ENCODE measurements at places on chromosomes 7 and 10.

- DNase-seq: no peak
These were observed 154.9 kb upstream of the COL1A2 start for GRCh38 chr7:94239661-94240234.

DNA sequence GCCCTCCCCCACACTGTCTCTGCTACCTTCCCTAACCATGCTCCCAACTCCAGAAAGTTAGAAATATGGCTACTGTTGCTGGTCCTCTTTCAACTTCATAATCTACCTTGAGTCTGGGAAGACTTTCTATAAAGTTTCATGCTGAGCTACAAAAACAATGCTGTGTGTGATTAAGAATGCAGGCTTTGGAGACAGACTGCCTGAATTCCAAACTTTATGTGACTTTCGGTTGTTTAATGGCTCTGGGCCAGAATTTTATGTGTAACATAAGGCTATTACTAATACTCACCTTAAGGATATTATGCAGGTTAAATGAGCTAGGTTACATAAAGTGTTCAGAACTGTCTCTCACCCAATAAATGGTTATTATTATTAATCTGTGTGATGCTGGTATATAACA lies 19.1 kb downstream of the BET1 start:
- DNase-seq: no peak

DNA sequence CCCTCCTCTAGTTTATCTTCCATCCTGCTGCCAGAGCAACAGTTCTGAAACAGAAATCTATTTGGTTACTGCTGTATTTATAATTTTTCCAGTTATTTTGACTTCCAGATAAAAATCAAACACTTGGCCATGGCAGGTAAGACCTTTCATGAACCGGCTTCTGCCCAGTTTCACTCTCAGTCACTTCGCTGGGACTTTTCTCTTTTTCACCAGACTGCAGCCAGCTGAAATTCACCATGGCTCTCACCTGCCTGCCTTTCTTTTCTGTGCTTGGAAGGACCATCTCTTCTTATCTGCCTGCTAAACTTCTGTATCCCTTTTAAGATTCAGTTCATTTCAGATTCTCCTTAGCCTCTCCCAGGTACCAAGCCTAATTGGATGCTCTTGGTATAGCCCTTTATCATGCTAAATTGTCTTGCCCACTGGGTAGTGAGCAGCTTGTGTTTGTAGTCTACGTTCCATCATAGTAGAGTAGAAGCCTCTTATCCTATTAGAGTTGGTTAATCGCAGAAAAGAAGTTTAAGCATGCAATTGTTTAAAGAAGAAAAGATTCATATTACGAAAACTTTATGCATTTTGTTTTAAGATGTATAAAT lies 71.7 kb downstream of the TAF3 start:
- DNase-seq: no peak

DNA sequence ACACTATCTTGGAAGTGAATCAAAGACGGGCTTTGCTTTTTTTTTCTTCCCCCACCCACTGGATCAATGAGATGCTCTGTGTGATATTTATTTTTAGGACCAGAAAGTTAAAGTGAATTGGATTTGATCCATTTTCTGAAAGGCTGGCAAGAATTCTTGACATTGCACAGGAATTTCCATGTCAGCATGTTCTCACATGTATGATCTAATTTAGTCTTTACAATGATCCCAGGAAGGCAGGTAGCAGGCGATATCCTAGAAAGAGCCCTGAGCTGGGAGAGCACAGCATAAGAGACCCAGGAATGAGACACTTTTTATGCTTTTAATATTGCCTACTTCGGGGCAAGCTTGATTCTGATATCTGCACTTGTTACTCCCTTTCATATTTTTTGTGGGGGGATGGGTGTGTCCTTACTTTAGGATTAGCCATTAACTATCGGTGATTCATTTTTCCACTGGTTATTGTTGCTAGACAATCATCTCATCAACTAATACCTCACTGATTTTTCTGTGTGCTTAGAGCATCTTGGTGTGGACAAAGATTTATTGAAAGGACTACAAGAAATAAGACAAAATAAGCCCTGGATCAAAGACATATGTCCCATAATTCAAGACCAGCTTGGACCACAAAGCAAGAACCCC lies 58.1 kb downstream of the NRP1 start:
- DNase-seq: no peak

DNA sequence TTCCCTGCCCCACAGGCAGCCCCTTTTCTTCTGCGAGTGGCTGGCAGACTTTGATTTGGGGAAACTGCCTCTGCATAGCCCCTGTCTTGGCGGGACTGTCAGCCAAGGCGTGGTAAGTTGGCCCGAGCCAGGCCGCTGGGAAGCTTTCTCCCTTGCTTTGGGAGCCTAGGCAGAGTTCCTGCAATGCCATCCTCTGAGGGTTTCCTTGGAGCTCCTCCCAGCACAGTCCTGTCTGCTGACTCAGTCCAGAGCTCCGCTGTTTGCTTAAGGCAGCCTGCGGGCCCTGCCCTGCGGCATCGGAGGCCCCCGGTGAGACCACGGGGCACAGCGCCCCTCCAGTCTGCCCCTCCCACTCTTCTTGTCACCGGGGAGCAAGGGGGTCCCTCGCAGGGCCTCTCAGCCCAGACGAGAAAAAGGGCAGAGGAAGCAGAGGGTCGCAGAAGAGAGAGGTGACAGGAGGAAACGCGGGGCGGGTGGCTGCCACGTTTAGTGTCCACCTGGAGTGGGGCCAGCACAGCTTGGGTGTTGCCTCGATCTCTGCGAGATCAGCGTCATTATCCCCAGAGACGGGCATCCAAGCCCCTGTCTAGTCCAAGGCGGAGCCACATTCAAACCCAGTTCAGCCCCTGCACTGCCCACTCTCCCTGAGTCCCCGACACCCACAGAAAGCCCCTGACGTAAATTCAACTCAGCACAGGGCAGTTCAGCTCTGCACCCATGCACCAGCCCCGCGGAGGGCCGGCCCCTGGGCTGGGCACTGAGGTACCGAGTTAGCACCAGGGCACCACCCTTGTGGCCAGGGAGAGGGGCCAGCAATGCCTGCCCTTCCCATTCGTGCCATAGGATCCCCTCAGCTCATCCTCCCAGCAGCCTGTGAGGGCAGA lies 59.0 kb upstream of the CHST15 start:
- DNase-seq: no peak

DNA sequence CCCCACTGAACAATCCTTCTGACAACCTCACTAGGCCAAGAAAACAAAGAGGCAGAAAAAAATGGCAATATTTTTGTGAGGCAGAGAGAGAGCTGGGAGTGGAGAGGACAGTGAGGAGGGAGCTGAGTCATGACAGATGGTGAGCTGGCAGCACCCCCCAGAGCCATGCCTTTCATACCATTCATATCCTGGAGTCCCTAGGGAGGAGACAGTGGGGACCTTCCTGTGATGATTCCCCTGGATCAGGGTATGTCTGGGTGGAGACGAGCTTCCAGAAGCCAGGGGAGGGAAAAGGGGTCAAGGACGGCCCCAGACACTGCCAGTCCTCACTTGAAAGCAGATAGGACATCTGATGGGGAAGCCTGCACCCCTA lies 160.5 kb downstream of the ADAM12 start:
- no peak for DNase-seq

DNA sequence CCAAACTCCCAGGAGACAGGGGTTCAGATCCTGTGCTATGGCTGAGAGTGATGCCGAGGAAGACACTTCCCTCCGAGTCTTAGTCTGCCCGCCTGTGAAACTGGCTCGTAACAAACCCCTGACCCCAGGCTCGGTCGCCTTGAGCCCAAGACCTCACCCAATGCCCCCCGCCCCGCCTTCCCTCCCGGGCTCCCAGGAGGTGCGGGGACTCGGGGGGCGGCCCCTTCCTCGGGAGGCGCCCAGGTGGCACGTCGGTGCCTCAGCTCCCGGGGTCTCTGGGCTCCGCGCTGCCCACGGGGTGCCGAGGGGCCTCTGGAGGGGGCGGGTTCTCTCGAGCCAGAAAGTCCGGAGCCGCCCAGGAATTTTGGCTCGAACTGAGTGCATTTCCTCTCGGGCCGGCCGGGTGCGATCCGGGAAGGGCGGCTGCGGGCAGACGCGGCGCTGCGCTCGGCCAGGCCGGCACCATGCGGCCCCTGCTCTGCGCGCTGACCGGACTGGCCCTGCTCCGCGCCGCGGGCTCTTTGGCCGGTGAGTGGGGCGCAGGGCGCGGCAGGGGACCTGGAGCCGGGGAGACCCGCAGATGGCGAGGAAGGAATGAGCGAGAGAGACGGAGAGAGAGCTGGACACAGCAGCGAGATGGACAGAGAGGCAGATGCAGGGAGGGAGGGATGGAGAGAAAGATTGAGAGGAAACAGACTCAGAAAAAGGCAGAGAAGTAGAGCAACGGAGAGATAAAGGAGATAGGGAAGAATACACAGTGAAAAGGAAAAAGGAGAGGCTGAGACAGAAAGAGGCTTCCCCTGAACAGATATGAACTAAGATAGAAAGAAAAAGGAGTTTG lies at the start of gene PLAC9:
TSS of gene PLAC9 (plus strand) at position 432 of the 841 bp plus-strand sequence. CDS start at position 465, 33 bp downstream.
- DNase-seq: no peak

GRCh38 chr10:99769706-99770105 lies 12.7 kb upstream of the ABCC2 start:
- no peak for DNase-seq

DNA sequence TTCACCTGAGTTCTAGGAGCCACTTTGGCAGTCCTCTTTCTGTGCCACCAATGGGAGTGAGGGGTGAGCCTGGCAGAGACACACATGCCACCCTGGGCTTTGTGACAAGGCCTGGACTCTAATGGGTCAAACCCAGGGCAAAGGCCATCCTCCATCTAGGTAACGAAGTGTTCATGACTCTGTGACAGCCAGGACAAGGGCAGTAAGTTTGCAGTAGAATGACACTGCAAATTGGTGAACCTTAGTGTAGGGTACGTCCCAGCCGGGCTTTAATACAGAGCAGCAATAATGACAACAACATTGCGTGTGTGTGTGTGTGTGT lies 43.3 kb downstream of the PAPSS2 start:
- no peak for DNase-seq

DNA sequence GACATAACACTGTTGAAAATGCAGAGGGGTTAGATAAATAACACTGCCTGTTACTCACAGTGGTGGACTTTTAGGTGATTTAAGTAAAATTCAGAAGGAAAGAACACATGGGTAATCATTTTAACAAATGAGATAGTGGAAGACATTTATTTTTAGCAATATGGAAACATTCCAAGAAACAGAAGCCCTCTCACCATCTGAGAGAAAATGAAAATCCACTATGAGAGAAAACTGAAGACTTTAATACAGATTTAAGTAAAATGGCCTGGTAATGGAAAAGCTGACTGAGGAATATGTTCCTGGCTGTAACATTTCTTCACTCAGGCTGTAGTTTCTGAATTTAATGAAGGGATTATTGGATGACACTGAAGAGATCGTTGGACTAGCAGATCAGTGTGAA lies 12.1 kb upstream of the ZNF786 start:
- no peak for DNase-seq

GRCh38 chr10:68052463-68052862 lies 22.6 kb downstream of the HERC4 start:
- no peak for DNase-seq

- peak; percentile 98 for DNase-seq
These were observed 193.5 kb downstream of the CFTR start for GRCh38 chr7:117673367-117673766.

GRCh38 chr10:48580236-48580635 lies 24.6 kb downstream of the ARHGAP22 start:
- no peak for DNase-seq

GRCh38 chr7:112255388-112255720 lies 48.9 kb downstream of the ZNF277 start:
- DNase-seq: no peak

DNA sequence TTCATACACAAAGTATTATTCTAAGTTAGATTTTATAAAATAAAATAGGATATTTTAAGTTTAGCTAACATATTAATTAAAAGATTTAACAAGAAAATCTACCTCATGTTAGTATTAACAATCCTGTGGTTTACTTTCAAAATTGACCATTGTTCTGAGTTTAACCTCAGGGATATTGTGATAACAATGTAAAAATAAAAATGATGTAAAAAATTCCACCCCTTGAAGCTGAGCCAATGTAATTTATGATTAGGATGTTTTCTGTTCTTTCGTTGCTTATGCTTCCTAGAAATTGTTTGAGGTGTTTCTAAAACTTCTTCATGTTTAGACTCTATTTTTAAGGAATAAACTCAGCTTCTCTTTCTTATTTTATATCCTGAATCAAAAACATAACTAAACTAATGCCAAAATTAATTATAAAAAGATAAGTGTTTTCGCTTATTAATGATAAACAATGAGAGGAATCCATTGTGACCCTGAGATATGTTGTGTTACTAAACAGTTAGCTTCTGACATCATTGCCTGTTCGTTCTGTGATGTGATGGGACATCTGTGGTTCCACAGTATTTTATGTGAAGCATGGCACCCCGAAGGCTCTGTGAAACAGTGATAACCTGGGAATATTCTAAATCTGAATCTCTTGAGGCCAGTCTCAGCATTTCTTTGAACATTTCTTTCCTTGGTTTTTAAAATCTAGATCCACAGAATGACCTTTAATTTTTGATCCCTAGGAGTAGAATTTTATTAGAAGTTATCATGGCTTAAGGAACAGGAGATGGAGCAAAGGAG lies 340.8 kb downstream of the ARL4A start:
- DNase-seq: no peak

- no peak for DNase-seq
These were observed 65.1 kb downstream of the CAMK1D start for GRCh38 chr10:12414278-12414989.

GRCh38 chr10:11813855-11814567 lies 9.1 kb upstream of the PROSER2 start:
- no peak for DNase-seq

- DNase-seq: no peak
These were observed 3.6 kb downstream of the PRSS37 start for GRCh38 chr7:141837683-141838082.

- no peak for DNase-seq
These were observed 36.0 kb downstream of the AGAP3 start for GRCh38 chr7:151122276-151122675.

DNA sequence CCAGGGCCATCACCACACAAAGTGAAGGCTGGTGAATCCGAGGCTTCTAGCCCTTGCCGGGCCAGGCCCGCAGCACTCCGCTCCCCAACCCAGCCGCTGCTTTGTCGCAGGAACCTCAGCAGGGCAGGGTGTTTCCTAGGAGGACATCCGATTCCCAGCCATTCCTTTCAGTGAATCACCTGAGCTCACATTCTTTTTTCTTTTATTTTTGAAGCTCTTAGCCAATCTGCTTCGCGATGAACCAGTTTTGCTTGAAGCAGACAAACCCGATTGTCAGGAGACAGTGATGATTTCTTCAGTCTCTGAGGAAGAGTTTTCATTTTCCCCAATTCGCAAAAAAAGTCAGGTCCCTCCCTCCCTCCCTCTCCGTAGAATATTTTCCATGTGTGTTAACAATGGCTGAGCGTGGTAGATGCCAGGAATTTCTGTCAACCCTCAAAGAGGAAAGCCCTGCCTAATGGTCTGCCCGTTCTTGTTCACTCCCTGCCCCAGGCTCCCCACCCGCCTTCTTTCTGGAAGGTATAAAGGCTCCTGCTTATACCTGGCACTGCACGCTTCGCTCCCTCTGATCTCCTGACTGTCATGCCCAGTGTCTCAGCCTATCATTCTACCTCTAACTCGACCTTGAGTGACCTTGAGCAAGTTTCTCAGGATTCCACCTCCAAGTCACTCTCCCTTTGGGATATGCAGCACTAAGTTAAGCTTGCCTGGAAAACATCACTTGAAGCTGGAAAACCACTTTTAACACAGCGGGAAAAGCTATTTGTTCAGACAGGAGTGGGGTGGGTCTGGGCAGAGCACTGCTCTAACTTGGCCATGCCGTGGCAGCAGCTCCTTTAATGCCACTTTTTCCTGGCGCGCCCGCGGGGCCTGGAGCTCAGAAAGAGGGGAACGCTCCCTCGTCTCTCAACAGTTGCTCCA lies 35.1 kb downstream of the EGFR start:
- DNase-seq: no peak
